ENCODE measurements at places on chromosomes 5 and 9. TPM values are rescaled to one million over a fixed set of nuclear protein-coding genes. Genes with fewer than 3 reads are reported as not detected.
A peak's percentile ranks its signal among the peaks of the same experiment; 100 is the strongest.

Gene ANGPTL2
- total RNA-seq = 17.9 TPM

Gene TLX3
- 0.52 TPM for total RNA-seq

Gene IFNA13
- not detected for total RNA-seq

Gene SLCO6A1
- 4.4 TPM for total RNA-seq

Gene C1QTNF3
- total RNA-seq = 8.7 TPM

Gene ENC1
- total RNA-seq = 135 TPM

- no peak overlapping the region for H3K27ac ChIP-seq
- peaks cover 6% of the 10 kb centered on the region for H3K36me3 ChIP-seq
- no peak overlapping the region for H3K4me3 ChIP-seq
Observed at GRCh38 chr9:73531658-73532057, 380.0 kb downstream of the ANXA1 start.

- H3K27ac ChIP-seq = no peak overlapping the region
- no peak overlapping the region for H3K4me3 ChIP-seq
- no peak for DNase-seq
- H3K27me3 ChIP-seq = peaks cover 65% of the 10 kb centered on the region
Observed at GRCh38 chr9:130287736-130288135, 22.2 kb downstream of the HMCN2 start.

GRCh38 chr9:110095161-110095595 lies 112.8 kb downstream of the C9orf152 start:
- H3K4me1 ChIP-seq = peaks cover 67% of the 10 kb centered on the region
- H3K27me3 ChIP-seq = no peaks in the 10 kb centered on the region
- no peak for DNase-seq
- peaks cover 2% of the 10 kb centered on the region for H3K36me3 ChIP-seq
- no peak overlapping the region for H3K4me3 ChIP-seq
- H3K27ac ChIP-seq = peak overlapping the region; percentile 58

DNA sequence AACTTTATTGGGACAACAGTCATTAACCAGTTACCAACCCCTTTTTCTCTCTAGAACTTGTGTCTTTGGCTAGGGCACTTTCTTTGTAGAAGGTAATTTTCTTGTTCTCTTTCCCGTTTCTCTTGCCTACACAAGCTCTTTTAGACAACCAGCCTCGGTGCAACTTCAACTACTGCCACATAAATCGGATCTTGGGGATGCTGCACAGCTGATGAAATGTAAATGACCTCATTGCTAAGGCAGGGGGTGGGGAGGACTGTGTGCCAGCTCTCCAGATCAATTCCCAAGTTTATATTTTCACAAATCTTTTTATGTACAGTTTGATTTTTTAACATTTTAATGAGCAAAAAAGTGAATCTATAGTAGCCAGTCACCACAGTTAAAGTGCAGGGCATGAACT lies 157.6 kb downstream of the DENND1A start:
- peaks cover 2% of the 10 kb centered on the region for H3K27me3 ChIP-seq
- H3K4me3 ChIP-seq = no peak overlapping the region
- DNase-seq = no peak
- H3K36me3 ChIP-seq = no peaks in the 10 kb centered on the region
- H3K4me1 ChIP-seq = peaks cover 19% of the 10 kb centered on the region
- no peak overlapping the region for H3K27ac ChIP-seq

GRCh38 chr5:148972974-148973374 lies 89.9 kb downstream of the SH3TC2 start:
- H3K36me3 ChIP-seq = no peaks in the 10 kb centered on the region
- H3K4me1 ChIP-seq = no peaks in the 10 kb centered on the region
- H3K27me3 ChIP-seq = no peaks in the 10 kb centered on the region
- no peak overlapping the region for H3K27ac ChIP-seq
- DNase-seq = no peak
- no peak overlapping the region for H3K4me3 ChIP-seq

GRCh38 chr5:108858959-108859358 lies 111.3 kb downstream of the FER start:
- H3K27me3 ChIP-seq = no peaks in the 10 kb centered on the region
- no peak for DNase-seq
- no peaks in the 10 kb centered on the region for H3K36me3 ChIP-seq
- no peaks in the 10 kb centered on the region for H3K4me1 ChIP-seq
- H3K4me3 ChIP-seq = no peak overlapping the region
- no peak overlapping the region for H3K27ac ChIP-seq

DNA sequence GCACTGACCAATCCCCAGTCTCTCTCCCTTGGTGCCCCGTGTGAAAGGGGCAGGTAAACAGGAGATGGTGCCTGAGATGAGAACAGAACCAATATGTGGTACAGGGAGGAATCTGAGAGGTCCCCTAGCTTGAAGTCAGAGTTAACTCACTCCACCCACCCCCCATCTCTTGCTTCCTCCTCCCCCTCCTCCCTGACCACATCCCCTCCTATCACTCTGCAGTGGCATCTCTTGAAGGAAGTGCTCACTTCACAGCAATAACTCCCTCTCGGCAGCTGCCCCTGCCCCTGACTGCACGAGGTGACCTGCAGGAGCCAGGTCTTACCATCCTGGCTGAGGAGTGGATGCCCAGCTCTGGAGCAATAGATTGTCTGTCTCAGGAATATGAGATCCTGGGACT lies 224.0 kb downstream of the GAS1 start:
- H3K4me1 ChIP-seq = peaks cover 4% of the 10 kb centered on the region
- no peak for DNase-seq
- H3K27ac ChIP-seq = no peak overlapping the region
- no peaks in the 10 kb centered on the region for H3K36me3 ChIP-seq
- H3K27me3 ChIP-seq = no peaks in the 10 kb centered on the region

DNA sequence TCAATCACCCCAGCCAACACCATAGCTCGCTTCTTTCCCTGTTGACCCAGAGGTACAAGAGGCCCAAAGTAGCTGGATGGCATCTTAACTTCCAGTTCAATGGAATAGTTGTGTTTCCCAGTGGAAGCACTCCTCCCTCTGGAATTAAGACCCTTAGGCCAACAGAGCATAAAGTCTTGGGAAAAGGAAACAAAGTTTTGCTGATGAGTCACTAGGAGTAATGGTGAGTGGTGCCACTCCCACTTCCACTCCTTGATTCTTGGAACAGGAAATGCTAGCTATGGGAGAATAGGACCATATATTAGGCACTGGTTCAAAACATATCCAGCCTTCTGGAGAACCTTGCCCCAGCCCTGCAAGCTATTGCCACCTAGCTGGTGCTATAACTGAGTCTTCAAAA lies 44.7 kb upstream of the LMX1B start:
- H3K27me3 ChIP-seq = peaks cover 28% of the 10 kb centered on the region
- H3K4me1 ChIP-seq = no peaks in the 10 kb centered on the region
- H3K27ac ChIP-seq = no peak overlapping the region

- H3K36me3 ChIP-seq = no peaks in the 10 kb centered on the region
- no peak for DNase-seq
- no peak overlapping the region for H3K4me3 ChIP-seq
Observed at GRCh38 chr5:173451031-173451430, 122.8 kb upstream of the STC2 start.

DNA sequence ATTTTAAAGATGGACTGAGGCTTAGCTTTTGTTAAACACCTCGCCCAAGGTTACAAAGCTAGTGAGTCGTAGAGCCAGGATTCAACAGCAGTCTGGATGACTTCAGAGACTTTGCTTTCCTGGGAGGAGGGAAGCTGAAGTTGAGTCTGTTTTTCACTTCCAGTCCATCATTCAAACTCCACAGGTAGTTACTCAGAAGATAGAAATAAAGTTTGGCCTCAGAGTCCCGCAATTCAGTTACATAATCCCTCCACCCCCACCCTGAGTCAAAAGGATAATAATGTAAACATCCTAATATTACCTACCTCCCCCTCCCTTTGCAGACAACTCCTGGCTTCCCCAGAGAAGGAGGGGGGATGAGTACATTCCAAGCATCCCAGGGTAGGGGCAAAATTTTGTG lies 8.1 kb downstream of the HBEGF start:
- H3K36me3 ChIP-seq = no peaks in the 10 kb centered on the region
- peaks cover 11% of the 10 kb centered on the region for H3K4me1 ChIP-seq
- no peak overlapping the region for H3K4me3 ChIP-seq
- DNase-seq = no peak
- H3K27me3 ChIP-seq = no peaks in the 10 kb centered on the region
- no peak overlapping the region for H3K27ac ChIP-seq

GRCh38 chr5:53430618-53431252 lies 49.7 kb upstream of the FST start:
- no peaks in the 10 kb centered on the region for H3K36me3 ChIP-seq
- no peak overlapping the region for H3K27ac ChIP-seq
- peaks cover 16% of the 10 kb centered on the region for H3K4me1 ChIP-seq
- DNase-seq = no peak
- H3K4me3 ChIP-seq = no peak overlapping the region

GRCh38 chr5:102755686-102756371 lies 724 bp downstream of the PAM start:
- H3K27me3 ChIP-seq = peaks cover 12% of the 10 kb centered on the region
- peak overlapping the region; percentile 59 for H3K27ac ChIP-seq
- DNase-seq = peak; percentile 13
- H3K4me1 ChIP-seq = peaks cover 33% of the 10 kb centered on the region
- no peaks in the 10 kb centered on the region for H3K36me3 ChIP-seq

DNA sequence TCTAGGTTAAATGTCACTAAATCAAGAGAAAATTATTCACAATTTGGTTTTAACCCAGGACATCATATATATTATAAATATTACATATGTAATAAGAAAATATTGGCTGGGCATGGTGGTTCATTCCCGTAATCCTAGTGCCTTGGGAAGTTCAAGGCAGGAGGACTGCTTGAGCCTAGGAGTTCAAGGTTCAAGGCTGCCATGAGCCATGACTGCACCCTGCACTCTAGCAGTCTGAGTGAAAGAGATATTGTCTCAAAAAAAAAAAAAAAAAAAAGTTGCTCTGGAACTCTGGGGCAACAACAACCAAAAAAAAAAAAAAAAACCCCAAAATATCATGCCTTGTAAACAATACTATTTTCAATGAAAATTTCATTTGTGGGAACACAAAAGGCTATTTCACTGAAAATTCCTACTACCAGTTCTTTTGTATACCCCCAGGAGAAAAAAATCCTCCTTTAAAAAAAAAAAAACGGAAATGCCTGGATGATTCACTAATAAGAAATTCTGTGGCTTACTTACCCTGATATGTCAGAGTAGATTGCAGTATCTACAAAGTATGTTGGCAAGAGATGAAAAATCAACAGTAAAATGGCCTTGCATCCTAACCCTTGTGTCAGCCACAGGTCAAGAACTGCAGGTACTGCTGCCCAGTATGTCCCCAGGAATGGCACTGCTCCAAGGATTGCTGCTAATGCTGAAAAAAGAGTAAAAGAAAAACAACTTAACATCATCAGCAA lies 22.6 kb upstream of the CTNNAL1 start:
- H3K36me3 ChIP-seq = peaks cover 19% of the 10 kb centered on the region
- H3K4me1 ChIP-seq = no peaks in the 10 kb centered on the region
- no peak overlapping the region for H3K27ac ChIP-seq
- DNase-seq = no peak
- no peak overlapping the region for H3K4me3 ChIP-seq

DNA sequence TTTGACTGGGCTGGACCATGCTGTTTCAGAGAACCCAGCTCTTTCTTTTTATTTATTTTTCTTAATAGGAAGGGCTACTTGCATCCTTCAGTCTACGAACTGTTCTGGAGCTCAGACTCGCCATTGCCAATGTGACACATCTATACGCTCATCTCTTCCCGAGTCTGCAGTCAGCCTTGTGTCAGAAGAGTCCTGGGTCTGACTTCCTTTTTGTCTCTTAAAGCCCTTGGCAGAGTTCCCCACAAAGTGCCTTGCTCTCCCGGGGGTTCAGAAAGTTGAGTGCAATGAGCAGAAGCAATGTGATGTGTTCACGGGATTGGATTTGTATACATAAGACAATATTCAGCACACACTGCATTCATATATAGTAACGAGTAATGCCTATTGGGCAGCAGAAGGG lies 140.4 kb downstream of the ATPSCKMT start:
- H3K27ac ChIP-seq = no peak overlapping the region
- H3K4me1 ChIP-seq = peaks cover 4% of the 10 kb centered on the region
- H3K36me3 ChIP-seq = no peaks in the 10 kb centered on the region
- no peaks in the 10 kb centered on the region for H3K27me3 ChIP-seq
- DNase-seq = no peak

- DNase-seq = peak; percentile 70
- no peaks in the 10 kb centered on the region for H3K36me3 ChIP-seq
- no peak overlapping the region for H3K4me3 ChIP-seq
- peaks cover 5% of the 10 kb centered on the region for H3K4me1 ChIP-seq
- no peak overlapping the region for H3K27ac ChIP-seq
Observed at GRCh38 chr9:4315582-4316215, 15.8 kb upstream of the GLIS3 start.

- no peaks in the 10 kb centered on the region for H3K27me3 ChIP-seq
- peaks cover 5% of the 10 kb centered on the region for H3K4me1 ChIP-seq
- H3K27ac ChIP-seq = no peak overlapping the region
- H3K4me3 ChIP-seq = no peak overlapping the region
- DNase-seq = no peak
Observed at GRCh38 chr9:84318981-84319380, 21.6 kb downstream of the SLC28A3 start.

DNA sequence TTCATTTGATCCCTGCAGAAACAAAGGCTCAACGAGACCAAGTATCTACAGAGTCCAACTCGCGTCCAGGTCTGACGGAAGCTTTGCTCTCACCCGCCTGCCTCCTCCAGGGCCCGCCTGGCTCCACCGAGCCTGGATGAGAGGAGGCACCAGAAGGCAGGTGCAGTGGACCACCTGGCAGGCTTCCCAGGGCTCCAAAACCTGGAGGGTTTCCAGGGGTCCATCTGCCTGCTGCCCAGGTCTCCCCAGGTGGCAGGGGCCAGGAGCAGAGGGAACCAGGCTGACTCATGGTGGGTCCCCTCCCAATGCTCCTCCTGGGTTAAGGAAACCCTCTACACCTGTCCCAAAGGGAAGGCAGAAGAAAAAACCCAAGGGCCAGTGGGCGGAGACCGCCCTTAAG lies 59.5 kb downstream of the VAV2 start:
- no peak overlapping the region for H3K4me3 ChIP-seq
- no peak overlapping the region for H3K27ac ChIP-seq
- H3K36me3 ChIP-seq = peaks cover 17% of the 10 kb centered on the region
- H3K4me1 ChIP-seq = peaks cover 47% of the 10 kb centered on the region

DNA sequence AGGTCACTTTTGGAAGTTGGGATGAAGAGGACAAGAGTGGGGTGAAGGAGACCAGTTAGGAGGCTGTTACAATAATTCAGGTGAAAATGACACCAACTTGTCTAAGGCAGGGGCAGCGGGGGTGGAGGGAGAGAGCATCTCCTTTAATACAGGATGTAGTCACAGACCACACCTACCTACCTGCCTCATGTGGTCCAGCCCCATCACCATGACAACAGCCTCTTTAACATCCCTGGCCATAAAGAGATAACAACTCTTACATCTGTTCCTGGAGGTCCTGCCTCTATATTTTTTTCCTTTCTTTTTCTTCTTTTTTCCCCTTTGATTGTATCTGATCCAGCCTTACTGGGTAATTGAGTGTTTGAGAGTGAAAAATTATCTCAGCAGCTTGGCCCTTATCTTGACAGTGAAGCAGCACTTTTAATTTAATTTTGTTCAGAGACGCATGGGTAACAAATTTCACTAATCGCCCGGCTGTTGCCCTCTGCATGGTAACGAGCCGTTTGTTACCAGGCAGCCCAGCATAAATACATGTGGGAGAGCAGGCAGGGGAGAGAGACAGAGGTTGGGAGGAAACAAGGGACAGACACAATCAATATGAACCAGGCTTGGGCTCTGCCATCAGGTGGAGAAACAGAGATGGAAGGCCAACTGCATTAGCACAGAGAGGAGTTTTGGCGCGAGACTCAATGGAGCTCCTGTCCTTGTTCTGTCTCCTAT lies 338.1 kb downstream of the ASTN2 start:
- peaks cover 34% of the 10 kb centered on the region for H3K27me3 ChIP-seq
- no peak overlapping the region for H3K27ac ChIP-seq
- no peak overlapping the region for H3K4me3 ChIP-seq
- no peaks in the 10 kb centered on the region for H3K36me3 ChIP-seq

Measured in neural crest cell (in vitro differentiated cells).